ENCODE measurements at places on chromosomes 5 and 9.

GRCh38 chr5:173247041-173247440 is 12.0 kb upstream of the NKX2-5 start:
- no peak for DNase-seq

- DNase-seq, result no peak
Observed at GRCh38 chr5:179255527-179256327, 89.5 kb downstream of the ADAMTS2 start.

DNA sequence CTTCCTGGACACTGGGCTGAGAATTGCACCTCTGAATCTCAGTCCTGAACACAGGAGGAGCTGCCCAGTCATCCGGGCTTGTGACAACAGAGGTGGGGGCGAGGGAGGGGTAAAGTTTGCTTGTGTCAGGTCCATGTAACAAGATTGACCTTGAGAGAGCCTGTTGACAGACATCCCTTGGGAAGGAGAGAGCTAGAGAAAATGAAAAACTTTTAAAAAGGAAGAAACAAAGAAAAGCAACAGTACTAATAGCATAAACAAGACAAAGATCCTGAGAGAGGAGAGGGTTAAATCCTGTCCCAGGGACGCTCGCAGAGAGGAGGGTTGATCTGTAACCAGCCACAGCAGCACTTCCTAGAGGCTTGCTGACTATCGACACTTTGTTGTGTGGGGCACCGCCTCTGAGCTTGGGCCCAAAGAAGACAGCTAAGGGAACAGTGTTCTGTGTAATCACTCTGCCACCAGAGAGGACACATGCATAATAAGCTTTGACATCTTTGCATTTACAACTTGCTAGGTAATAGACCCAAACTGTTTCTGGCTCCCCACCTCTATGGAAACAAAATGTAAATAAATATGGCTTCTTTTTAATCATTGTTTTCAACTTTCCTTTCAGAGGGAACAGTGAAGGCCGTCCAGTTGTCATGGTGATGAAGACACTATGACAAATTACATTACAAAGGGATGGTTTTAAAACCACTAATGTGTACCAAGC is 363.7 kb downstream of the CSNK1G3 start:
- DNase-seq, result no peak

DNA sequence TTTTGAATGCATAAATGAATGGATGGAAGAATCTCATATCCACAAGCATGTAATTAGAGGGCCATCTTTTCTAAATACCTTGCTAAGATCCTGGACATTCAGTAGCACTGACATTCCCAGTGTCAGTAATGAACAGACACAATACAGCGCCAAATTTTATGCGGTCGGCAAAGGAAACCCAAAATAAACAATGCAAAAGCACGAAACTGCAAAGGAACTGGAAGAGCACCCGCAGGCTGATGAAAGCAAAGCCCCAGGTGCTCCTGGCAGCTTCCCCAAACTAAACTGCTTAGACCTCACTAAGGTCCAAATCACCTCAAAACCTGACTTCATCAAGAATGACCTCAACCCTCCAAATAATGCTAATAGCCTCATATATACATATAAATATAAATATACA is 102.0 kb downstream of the GPR21 start:
- no peak for DNase-seq

DNA sequence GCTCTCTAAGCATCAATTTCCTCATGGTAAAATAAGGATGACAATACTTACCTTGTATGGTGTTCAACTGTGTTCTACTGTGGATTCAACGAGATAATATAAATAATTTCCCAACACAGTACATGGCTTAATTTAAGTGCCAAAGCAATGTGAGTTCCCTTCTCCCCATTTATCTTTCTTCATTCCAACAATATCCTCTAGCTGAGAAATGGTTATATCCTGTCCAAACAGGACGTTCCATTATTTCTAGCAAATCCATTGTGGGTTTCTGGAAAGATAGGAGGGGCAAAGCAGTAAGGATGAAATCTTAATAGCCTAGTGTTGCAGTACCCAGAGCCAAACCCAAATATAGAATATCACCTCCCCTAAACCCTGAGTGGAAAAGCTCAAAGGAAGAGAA is 22.0 kb downstream of the ABCA1 start:
- DNase-seq, result no peak

DNA sequence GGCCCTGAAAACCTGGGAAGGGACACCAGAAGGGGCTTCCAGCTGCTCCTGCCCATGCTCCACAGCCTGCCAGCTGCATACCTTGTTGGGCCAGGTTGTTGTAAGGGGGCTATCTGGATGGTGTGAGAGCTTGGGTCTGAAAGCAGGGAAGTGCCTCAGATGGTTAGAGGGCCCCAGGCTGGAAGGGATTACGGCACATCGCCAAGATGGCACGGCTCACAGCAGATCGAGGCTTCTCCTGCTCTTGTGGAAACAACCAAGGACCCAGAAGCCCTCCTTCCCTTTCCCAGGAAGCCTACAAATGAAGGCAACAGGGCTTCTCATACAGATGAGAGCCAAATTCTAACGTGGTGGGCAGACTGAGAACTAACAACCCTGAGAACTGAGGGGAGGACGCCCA is 121.7 kb upstream of the ADCY2 start:
- no peak for DNase-seq

DNA sequence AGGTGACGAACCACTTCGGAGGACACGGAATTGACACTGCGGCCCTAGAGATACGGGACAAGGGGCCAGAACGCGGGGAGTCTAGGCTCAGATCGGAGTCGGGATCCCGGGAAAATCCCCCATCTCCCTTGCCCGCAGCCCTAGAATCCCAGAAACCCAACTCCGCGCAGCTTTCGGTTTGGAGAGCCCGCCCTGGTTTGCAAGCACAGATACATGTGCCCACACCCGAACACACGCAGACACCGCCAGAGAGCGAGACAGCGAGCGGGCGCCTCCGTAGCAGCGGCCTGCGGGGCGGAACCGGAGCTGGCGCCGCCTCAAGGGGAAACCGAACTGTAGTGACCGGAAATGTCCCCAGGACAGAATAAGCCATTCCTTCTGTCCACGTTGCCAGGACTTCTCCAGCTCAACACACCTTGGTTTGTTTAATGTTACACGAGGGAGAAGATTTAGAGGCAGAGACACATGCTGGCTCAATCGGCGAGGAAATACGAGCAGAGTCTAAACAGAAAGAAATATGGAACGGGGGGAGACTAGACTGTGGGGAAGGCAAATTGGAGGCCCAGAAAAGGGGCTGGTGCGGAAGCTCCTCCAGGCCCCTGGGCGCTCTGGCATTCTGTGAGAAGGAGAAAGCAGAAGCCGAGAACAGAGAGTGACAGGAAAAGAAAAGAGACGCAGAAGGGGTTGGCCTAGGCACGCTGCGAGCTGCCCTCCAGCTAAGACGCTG is 2.9 kb upstream of the PAX5 start:
- peak; percentile 44 for DNase-seq

- no peak for DNase-seq
Observed at GRCh38 chr5:104913841-104914281, 1351.3 kb upstream of the NUDT12 start.

DNA sequence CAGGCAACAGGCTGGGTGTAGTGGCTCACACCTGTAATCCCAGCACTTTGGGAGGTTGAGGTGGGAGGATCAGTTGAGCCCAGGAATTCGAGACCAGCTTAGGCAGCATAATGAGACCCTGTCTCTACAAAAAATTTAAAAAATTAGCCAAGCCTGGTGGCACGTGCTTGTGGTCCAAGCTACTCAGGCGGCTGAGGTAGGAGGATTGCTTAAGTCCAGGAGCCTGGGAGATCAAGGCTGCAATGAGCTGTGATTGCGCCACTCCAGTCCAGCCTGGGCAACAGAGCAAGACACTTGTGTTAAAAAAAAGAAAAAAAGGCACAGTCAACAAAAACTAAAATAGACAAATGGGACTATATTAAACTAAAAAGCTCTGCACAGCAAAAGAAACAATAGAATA is 29.3 kb downstream of the ATP6V0E1 start:
- no peak for DNase-seq

DNA sequence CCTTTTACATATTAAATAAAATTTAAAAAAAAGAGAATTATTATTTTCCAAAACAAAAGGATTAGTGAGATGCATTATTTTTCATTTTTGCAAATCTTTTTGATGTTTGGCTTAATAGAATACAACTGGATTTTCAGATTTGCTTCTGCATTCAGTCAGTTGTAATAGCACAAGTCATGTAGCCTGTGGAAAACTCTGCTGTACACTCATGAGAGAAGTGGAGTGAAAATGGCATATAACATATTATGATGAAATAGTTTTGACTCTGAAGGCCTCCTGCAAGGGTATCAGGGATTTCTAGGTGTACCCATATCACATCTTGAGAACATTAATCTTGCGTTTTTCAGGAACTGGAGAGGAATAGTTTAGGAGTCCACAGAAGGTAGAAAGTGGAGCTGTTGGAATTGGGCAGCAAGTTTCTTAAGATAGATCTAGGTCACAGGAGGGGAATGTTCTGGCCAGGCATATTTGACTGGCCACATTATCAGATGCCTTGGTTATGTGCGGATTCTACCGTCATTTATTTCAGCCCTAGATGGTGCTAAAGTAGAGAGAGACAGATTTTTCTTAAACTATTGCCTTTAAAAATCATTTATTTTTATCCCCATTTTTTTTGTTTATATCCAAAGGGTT is 16.4 kb downstream of the LNPEP start:
- no peak for DNase-seq

GRCh38 chr5:59092758-59093157 is 509.9 kb downstream of the RAB3C start:
- DNase-seq, result no peak

- no peak for DNase-seq
Observed at GRCh38 chr9:134722120-134722701, 80.6 kb downstream of the COL5A1 start.

GRCh38 chr5:16260000-16260399 is 80.4 kb upstream of the MARCHF11 start:
- no peak for DNase-seq

GRCh38 chr9:127971357-127972235 is 9.2 kb downstream of the EEIG1 start:
- DNase-seq, result no peak

GRCh38 chr5:97167435-97167834 is 15.6 kb downstream of the RIOK2 start:
- DNase-seq, result no peak

DNA sequence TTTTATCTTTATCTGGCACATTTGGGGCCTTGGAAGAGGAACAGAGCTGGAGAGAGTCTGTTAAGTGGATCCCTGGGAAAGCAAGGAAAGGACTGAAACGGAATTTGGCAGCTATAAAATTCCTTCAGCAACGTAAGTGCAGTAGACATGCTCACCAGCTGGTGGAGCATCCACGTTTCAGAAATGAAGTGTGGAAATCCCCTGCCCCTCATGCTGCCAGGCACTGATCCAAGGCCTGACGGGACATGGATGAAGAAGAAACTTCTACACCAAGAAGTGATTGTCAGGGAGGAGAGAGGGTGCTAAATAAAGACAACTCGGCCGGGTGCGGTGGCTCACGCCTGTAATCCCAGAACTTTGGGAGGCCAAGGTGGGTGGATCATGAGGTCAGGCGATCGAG is 209.3 kb downstream of the ROR2 start:
- peak; percentile 20 for DNase-seq

DNA sequence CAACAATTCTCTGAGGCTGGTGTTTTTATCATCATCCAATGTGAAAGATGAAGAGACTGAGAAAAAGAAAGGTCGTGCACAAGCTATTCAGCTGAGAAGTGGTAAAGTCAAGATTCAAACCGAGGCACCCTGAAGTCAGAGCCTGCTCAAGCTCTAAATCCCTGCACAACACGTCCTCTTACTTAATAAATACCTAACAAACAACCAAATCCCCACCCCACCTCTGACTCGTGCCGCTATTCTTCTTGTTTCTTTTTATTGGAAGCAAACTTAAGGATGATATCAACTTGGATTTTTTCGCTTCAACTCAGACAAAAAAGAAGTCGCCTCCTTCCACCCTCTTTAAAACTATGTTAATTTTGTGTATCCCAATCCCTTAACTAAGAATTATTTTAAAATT is 140.2 kb downstream of the CEP120 start:
- DNase-seq, result no peak

DNA sequence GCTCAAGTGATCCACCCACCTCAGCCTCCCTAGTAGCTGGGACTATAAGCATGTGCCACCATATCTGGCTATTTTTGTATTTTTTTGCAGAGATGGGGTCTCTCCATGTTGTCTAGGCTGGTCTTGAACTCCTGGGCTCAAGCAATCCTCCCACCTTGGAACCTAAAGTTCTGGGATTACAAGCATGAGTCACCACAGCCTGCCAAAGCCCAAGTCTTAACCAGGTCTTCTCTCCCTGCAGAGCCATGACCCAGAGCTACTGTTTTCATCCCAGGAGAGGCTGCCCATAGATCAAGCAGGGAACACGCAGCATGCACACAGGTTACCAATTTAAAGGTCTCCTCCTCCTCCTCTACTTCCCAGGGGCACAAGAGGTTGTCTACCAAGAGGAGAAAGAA is 29.7 kb downstream of the PCDHGC5 start:
- peak; percentile 34 for DNase-seq

DNA sequence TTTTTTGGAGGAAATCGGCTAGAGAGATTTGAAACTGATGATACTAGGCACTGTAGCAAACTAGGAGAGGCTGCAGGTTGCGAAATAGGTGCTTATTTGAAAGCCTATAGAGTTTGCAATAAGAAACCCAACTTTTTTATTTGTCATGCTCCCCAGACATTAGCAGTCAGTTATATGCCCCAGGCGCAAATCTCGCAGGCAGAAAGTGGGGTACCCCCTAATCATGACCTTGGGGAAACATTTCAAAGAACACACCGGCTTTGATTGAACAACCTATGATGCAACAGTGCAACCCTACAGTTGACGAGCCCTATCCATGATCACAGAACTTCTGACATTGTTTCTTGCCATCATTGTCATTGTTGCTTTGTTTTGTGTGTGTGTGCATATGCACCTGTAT is 510.5 kb downstream of the RAB3C start:
- DNase-seq, result no peak

DNA sequence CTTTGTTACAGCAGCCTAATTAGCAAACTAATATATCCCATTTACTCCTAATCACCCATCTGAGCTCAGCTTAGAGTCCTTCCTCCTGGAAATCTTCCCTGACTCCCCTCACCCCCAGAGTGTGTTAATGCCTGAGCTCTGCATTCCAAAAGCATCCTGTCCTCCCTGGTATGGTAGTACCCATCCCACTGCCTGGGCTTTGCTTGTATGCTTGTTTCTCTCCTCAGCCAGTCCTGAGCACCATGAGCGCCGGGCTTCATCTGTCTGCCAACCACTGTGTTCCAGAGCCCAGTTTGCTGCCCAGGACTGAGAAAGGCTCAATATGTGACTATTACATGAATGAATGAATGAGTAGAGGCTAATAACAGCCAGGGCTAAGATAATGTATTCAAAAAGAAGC is 272.4 kb downstream of the CDK5RAP2 start:
- DNase-seq, result no peak

DNA sequence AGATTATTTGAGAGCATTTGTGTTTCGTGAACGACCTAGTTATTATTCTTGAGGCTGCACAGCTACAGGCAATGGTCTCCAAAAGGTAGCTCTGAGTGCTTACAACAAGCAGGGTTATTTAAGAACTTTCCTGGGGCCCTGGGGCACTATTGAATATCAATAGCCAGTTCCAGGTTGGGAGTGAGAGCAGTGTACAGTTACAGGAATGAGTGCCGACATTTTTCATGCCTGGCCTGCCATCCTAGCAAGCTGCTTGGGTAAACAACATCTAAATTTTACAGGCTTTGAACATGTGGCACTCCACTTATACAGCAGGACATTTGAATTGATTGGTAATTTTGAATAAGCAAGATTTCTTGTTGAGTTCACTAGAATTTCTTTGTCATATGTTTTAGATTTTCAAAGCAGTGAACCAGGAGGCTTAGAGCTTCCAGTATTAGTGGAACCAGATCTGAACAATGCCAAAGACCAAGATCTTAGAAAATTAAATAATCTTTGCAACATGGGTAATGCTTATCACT is 171.9 kb upstream of the GDNF start:
- DNase-seq, result no peak

- peak; percentile 1 for DNase-seq
Observed at GRCh38 chr5:99441235-99441634, 512.4 kb upstream of the CHD1 start.

Measured in ELR (cell line).